ENCODE measurements at places on chromosomes 12 and 14.

GRCh38 chr12:13537623-13538022 is 341.1 kb downstream of the EMP1 start:
- DNase-seq, result no peak

DNA sequence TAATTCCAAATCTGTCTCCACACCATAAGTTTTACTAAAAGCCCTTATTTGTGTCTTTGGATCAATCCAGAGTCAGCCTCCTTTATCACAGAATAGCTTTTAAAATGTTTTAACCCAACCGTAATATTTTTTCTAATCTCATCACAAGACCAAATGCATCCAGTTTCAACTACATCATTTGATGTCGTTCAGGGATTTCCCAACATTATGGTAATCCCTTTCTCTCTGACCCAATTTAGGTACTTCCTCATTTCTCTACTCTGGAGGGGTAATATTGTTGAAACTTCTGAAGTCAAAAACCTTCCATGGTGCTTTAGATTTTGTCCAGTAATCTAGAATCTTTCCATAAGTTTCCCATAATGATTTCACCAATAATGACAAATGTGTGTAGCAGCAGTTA is 596.8 kb downstream of the SOX5 start:
- DNase-seq, result no peak

GRCh38 chr14:20999591-20999990 is 498 bp downstream of the SLC39A2 start:
- no peak for DNase-seq

GRCh38 chr12:59911516-59911915 is 315.7 kb downstream of the SLC16A7 start:
- DNase-seq, result no peak

All from fibroblast of villous mesenchyme (primary cell).